CD4-positive, alpha-beta T cell treated with Interleukin-17A for 1 hour (primary cell): ENCODE measurements at places on chromosomes 6 and 20.

- DNase-seq, result no peak
Measured at GRCh38 chr6:12083763-12084162, 71.7 kb downstream of the HIVEP1 start.

DNA sequence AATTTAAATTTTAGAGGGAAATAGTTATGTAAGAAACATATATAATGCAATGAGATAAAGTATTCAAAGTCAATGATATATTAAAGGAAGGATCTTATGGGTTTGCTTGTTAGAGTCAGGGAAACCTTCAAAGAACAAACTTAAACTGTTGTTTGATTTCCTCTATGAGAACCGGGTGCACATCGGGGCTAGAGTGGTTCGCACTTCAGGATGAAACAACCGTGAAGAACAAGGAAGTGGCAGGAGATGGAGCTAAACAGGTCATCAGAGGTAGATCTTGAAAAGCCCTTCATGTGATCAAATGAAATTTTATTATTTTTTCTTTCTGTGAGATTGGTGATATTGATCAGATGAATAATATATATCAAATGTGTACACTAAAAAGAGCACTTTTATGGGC lies 951.9 kb upstream of the FLRT3 start:
- no peak for DNase-seq

DNA sequence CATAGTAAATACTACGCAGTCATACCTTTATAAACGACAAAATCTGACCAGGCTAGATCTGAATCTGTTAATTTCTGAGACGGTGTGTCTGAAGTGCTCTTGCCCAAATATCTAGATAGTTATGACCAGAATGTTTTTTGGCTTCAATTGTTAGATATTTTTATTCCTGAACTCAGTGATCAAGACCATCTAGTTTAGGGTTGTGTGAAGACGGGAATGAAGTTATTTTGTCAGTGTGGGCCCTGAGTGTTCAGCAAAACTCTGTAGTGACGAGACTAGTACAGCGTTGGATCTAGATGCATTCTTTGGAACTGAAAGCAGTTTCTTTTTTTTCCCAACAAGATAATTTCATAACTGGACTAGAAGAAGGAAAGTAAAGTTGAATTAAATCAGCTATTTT lies 3.1 kb downstream of the STXBP5 start:
- no peak for DNase-seq

DNA sequence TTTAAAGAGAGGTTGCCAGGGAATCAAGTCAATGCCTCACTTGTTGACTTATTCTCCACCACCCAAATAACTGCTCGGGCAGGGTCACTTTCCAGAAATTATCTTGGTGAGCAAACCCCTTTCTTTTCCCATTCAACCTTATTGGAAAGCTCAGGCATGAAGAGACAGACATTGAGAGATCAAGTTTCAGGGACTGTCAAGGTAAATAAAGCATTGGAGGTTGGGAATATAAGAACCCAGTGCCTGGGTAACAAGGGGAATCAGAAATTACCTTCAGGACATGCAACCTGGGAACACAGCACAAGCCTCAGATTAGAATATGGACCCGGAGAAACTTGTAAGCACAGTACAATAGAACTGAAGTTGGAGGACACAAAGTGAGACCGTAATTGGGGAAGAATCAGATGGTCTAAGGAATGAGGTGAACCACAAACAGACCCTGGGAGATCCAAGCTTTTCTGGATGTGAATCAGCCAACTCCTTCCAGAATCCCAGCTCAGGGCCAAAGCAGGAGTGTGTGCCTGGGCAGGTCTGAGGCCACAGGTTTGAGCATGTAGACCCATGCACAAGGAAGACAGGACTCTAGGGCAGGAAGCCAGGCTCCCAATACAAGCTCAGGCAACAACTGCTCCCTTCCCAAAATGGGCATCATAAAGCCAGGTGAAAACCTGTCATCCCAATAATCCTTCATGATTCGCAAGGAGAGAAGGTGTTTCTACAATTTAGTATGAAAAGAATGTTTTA lies 512.8 kb downstream of the MAFB start:
- no peak for DNase-seq

GRCh38 chr6:63476302-63476701 lies 96.0 kb upstream of the LOC128125822 start:
- DNase-seq, result no peak
